GM12878 (cell line): ENCODE measurements at places on chromosomes 11 and 22. TPM values are rescaled to one million over a fixed set of nuclear protein-coding genes. Genes with fewer than 3 reads are reported as not detected.

MS4A12 gene
- not detected in 2 replicates for total RNA-seq

MRGPRF gene
- total RNA-seq = not detected in 2 replicates

OR51B5 gene
- 0.18 TPM in 1 of 2 replicates, not detected in the other for total RNA-seq

LARGE1 gene
- 41.4 and 45.1 TPM in 2 replicates for total RNA-seq

TEAD1 gene
- total RNA-seq = 0.21 and 0.59 TPM in 2 replicates
